ENCODE measurements at places on chromosomes 2 and 18. TPM values are rescaled to one million over a fixed set of nuclear protein-coding genes. Genes with fewer than 3 reads are reported as not detected.

The MLPH gene
- total RNA-seq = 13.9 TPM

The TEX44 gene
- total RNA-seq = not detected

The NMUR1 gene
- not detected for total RNA-seq

The CCT7 gene
- total RNA-seq = 575 TPM

The CGREF1 gene
- 0.28 TPM for total RNA-seq

The FAM124B gene
- total RNA-seq = not detected

The TBR1 gene
- total RNA-seq = not detected

The CNTNAP5 gene
- total RNA-seq = not detected

The NEB gene
- under 0.01 TPM for total RNA-seq

The POTEJ gene
- total RNA-seq = not detected

The UGT1A8 gene
- total RNA-seq = not detected

DNA sequence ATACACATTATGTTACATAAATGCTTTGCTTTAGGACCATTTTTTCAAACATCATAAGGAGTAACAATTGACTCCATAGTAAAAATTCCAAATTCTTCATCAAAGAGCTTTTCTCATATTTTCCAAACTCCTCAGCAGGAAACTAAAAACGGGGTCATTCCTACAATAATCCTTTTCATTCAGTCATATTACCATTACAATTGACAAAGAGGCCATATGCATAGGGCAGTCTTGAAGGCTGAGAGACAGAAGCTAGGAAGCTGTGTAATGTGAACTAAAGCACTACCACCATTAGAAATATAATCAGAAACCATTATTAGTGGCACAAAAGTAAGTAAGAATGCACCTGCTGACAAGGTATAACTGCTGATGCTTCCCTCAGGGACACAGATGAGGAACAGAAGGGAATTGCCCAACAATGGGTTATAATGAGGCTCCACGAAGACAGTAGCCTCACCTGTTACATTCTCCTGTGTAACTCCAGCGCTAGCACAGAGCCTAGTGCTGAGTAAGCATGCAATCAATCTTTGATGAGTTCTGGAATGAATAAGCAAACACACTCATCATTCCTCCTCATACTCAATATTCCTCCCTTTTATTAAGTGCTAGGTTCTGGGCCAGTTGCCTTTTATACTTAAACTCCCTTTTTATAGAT is 942.3 kb downstream of the CPS1 start:
- no peak for DNase-seq

- no peak for DNase-seq
Measured at GRCh38 chr2:106161938-106162820, 31.9 kb downstream of the UXS1 start.

DNA sequence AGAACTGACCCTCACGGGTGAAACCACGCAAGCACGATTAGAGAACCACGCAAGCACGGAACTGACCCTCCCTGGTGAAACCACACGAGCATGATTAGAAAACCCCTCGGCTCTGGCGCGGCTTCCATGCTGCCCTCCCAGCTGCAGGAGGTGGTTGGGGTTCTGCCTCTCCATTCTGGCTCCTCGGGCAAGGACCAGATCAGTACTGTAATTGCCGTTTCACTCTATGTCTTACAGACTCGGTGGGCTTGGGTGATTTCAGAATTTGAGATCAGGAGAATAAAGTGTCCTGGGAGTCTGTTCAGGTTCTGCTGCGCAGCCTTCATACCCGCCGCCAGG is 58.3 kb upstream of the KCNG2 start:
- DNase-seq = no peak

GRCh38 chr18:69586537-69586936 is 185.8 kb downstream of the DOK6 start:
- DNase-seq = no peak

- DNase-seq = no peak
Measured at GRCh38 chr2:240584486-240585031, 2.0 kb upstream of the CAPN10 start.

DNA sequence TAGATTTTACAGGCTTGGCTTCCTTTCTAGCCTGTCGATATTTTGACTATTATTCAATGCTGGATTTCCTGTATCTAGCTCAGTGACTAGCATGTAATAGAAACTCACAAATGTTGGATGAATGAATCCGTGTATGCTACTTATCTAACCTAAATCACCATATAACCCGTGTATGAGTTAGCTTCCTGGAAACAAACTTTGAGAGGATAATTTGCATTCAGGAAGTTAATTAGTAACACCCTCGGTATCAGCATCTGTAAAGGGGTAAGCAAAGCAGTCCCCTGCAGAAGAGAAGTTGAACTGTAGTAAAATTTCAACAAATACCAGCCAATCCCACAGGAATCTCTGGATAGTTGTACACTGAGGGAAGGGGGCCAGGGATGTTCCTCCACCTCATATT is 269.4 kb upstream of the LRATD1 start:
- no peak for DNase-seq

- DNase-seq = no peak
Measured at GRCh38 chr18:78126536-78126935, 853.1 kb upstream of the SALL3 start.

DNA sequence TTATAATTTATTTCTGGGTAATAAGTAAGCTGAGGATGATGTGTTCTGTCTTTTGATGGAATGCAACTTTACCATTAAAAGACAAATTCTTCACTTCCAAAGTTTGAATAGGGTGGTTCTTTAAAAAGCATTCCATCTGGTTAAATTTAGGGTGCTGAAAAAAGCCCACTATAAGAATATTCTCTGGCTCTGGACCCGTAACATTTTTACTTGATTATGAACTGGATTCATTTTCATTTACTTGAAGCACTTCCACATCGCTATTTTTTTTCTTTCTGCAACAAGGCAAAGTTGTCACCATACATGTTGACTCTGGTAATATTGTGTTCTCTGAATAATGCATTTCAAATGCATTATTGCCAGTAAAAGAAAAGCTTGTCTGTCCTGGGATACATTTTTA is 344.6 kb downstream of the SATB2 start:
- DNase-seq = no peak

DNA sequence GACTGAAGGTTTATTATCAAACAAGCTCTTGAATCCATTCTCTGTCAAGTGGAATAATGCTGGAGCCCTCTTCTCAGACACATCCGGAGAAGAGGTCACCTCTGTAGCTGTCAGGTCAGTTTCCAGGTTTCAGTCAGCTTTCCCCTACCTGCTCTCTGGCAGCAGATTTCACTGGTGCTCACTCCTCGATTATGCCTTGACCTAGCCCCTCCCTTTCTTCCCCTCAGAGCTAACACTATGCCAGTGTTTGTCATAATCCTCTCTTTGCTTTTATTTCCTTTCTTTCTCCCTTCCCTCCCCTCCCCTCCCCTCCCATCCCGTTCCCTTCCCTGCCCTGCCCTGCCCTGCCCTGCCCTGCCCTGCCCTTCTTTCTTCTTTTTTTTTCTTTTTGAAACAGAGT is 22.5 kb upstream of the PLEKHM3 start:
- DNase-seq = no peak

DNA sequence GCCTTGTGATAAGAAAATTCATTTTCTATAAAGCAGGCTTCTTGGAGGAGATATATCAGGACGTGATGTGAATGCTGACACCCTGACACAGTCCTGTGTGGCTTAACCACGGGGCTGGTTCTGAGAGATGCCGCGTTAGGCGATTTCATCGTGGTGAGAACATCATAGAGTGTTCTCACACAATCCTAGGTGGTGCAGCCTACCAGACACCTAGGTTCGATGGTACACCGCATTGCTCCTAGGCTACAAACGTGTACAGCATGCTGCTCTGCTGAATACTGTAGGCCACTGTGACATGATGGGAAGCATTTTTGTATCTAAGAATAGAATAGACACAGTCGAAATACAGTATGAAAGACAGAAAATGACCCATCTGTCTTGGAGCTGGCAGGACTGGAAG is 82.5 kb downstream of the TNFRSF11A start:
- DNase-seq = no peak

DNA sequence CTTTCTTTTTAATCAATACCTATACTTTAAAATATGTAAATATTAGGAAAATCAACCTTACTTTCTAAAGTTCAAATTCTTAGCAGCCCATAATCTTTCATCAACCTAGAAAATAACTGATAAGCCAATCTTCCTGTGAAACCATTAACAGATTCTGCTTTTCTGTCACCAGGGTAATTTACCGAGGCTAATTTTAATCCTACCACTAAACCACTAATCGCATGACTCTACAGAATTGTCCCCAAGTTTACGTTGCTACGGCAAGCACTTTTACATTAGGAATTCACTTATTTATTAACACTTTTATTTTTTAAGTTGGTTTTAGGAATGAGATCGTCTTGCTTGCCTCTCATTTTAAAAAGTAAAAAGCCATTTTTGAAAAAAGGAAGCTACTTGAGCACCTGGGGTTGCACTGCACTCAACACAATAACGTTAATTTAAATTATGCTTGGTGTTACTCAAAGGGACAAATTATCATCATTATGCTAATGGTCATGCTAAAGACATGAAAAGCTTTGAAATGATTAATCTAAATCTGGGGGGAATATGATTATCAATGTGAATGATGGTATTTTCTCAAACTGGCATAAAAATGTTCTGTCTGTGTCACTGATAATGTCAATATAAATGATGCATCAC is 10.2 kb downstream of the ZNF516 start:
- DNase-seq = no peak

GRCh38 chr2:216116418-216116817 is 7.3 kb downstream of the XRCC5 start:
- no peak for DNase-seq

DNA sequence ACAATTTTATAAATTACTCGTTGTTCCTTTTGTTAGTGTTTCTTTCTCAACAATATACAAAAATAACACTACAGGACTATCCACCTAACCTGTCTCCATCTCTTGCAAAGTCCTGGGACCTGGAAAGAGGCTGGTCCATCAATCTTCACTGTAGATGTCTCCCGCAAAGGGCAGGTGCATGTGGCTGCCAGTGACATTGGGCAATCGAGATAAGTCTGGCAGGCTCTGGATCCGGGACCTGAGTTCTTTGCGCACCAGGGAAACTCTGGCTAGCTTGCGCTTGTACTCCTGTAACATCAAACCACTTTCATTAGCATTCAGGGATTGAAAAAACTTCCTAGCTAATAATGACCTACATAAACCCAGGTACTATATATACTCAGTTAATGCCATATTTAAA is 20.5 kb downstream of the RMP24 start:
- DNase-seq = no peak

GRCh38 chr18:55787536-55788073 is 199.6 kb upstream of the TCF4 start:
- no peak for DNase-seq

DNA sequence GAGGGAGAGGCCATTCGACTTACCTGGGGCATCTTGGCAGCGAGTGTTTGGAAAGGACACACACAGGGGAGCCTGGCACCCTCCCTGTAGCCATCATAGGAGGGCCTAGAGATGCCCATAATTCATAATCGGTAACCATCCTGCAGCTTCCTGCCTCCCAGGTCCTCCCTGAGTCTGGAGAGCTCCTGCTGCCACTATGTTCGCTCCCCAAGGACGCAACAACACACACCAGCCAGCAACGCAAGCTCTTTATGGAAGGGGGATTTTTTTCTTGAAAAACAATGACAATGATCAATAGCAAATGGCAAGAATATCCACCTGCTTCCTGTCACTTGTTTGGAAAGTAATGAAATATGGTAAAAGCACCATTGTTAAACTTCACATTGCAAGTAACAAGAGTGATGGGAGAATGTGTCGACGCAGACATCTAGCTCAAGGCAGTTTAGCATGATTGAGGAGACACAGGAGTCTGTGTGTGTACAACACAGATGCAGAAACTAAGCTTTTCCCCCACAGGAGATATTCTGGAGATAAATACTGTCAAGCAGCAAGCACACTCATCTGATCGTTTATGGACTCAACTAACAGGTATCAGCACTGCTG is 24.9 kb upstream of the CREG2 start:
- no peak for DNase-seq

DNA sequence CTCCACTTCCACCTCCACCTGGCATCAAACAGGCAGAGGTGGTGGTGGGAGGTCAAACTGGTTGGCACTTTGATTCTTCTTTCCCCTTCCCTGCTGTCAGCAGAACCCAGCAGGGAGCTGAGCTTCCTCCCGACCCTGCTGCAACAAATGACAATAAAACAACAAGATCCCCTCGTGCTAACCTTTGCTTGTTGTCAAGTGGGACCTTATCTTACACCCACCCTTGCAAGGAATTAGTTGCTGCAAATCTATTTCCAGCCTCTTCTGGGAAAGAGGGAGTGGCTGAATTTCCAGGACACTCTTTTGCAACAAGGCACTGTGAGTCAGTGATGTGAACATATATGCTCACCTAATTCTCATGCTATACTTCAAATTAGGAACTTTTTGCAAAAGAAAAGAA is 655.1 kb downstream of the DSC3 start:
- DNase-seq = no peak

DNA sequence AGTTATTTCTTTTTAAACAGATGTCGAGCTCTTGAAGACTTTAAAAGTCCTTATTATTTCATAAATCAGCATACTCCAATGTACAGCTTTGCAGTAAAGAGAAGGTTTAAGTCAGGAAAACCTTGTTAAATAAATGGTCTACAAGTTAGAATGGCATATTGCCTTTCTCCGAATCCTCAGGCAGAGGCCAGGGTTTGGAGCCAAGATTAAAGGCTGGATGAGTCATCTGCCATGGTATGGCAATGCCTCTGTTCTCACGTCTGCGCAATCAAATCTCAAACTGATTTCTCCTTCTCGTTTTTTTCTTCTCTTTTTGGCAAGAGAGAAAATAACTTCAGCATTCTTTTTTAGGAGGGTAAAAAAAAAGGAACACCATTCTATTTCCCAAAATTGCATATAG is 5.6 kb upstream of the KCNJ3 start:
- DNase-seq = no peak

GRCh38 chr2:20425884-20426283 is 21.0 kb upstream of the RHOB start:
- DNase-seq = no peak

DNA sequence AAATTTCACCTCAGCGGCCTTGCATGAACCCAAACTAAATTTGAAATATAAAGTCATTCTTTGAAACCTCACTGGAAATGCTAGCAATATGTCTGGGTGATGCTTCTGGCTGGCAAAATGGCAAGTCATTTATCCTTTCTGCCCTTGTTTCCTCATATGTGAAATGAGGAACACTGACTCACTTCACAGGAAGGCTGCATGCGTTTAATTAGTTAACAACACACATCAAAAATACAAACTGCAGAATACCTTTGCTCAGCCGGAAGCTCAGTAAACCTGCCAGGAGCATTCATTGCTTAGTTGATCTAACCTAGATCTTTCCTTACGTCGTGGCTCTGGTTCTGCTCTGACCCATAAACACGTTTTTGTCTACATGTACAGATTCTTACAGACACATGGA is 214.2 kb upstream of the ACVR2A start:
- DNase-seq = no peak

GRCh38 chr2:45585267-45585861 is 25.7 kb downstream of the SRBD1 start:
- DNase-seq = peak; percentile 63

All from IMR-90 (cell line).